Spinal cord (tissue), 10 donors: ENCODE measurements at places on chromosomes 6 and 20. TPM values are rescaled to one million over a fixed set of nuclear protein-coding genes. Genes with fewer than 3 reads are reported as not detected.

DNA sequence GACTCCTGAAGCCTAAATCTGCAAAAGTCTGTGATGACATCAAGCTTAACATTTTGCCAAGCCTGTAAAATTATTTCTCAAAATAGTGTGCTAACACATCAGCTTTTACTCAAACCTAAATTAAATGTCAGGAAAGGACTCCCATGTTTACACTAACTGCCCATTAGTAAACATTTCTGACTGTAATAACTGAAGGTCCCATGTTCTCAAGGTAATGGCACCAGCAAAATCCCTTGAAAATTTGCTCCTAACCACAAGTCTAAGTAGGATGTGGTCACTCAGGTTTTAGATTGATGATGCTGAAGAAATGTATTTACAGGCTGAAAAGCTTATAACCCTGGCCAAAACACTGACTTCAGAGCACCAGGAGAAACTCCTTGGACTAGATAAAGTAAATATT lies 33.0 kb downstream of the BACH2 start:
- no peaks in the 10 kb centered on the region for H3K4me1 ChIP-seq
- H3K27me3 ChIP-seq, result no peaks in the 10 kb centered on the region
- no peak overlapping the region for H3K27ac ChIP-seq
- no peak overlapping the region for H3K4me3 ChIP-seq

- H3K27me3 ChIP-seq, result no peaks in the 10 kb centered on the region
- H3K27ac ChIP-seq, result no peak overlapping the region
- H3K4me3 ChIP-seq, result no peak overlapping the region
Measured at GRCh38 chr6:53767941-53768340, 26.9 kb upstream of the LRRC1 start.

Gene METTL24
- 5.8 TPM for total RNA-seq

Gene PGC
- not detected for total RNA-seq

Gene TUBB2A
- total RNA-seq, result 639 TPM

Gene NKAPL
- 1.8 TPM for total RNA-seq

Gene CCM2L
- 3.8 TPM for total RNA-seq
